ENCODE measurements at places on chromosomes 16 and 17.

GRCh38 chr17:11565591-11565990 is 32.7 kb upstream of the DNAH9 start:
- DNase-seq: no peak

- DNase-seq: no peak
These were observed at the start of gene FOXL1 for GRCh38 chr16:86578061-86578599. TSS of gene FOXL1 (plus strand) at chr16:86578549. CDS start at chr16:86578724, 175 bp downstream.

- DNase-seq: no peak
These were observed 19.0 kb downstream of the GPR179 start for GRCh38 chr17:38324772-38325171.

GRCh38 chr16:20969386-20969785 is 68.8 kb downstream of the LYRM1 start:
- no peak for DNase-seq

- no peak for DNase-seq
These were observed 190.3 kb downstream of the RBFOX3 start for GRCh38 chr17:79420318-79421243.

- DNase-seq: peak; percentile 23
These were observed 5.9 kb downstream of the CLEC19A start for GRCh38 chr16:19291475-19291874.

GRCh38 chr17:11651089-11651488 is 52.8 kb downstream of the DNAH9 start:
- no peak for DNase-seq

DNA sequence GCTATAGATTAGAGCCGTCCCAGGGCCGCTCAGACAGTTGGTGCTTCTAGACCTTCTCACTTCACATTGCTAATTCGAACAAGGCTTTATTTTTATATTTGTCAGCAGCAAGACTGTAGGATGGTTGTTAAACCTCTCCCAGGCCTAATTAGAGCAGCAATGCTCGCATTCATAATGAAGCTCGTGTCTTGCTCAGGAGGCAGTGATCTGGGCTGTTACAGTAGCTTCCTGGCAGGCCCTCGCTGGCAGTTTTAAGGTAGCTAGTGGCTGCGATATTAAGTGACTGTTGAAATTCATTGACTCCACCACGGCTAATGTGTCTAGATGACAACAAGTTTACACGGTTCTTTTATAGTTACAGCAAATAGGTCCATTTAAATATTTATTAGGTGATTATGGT is 23.2 kb upstream of the ANKFN1 start:
- no peak for DNase-seq

GRCh38 chr16:51031598-51031997 is 119.5 kb downstream of the SALL1 start:
- DNase-seq: no peak

DNA sequence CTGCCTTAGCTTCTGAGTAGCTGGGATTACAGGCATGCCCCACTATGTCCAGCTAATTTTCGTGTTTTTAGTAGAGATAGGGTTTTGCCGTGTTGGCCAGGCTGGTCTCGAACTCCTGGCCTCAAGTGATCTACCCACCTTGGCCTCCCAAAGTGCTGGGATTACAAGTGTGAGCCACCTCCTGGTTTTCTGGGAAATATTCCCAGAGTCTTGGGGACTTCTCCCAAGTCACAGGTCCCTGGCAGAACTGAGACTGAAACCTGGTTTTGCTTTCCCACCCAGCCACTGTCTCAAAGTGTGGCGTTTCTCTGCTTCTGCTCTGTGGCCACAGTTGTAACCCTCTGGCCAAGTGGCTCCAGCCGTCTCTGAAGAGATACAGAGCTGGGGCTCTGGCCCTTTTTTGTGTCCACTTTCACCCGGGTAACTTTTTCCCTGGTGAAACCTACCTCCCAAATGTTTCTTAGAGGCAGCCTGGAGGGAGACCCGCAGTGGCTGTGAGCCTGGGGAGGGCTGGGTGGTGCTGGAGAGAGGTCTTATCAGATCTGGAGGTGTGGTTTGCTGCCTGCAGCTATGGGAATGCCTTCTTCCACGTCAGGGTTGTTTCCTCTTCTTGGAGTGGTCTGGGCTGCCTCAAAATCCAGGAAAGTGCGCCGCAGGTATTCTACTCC is 5.1 kb downstream of the KSR1 start:
- DNase-seq: no peak

DNA sequence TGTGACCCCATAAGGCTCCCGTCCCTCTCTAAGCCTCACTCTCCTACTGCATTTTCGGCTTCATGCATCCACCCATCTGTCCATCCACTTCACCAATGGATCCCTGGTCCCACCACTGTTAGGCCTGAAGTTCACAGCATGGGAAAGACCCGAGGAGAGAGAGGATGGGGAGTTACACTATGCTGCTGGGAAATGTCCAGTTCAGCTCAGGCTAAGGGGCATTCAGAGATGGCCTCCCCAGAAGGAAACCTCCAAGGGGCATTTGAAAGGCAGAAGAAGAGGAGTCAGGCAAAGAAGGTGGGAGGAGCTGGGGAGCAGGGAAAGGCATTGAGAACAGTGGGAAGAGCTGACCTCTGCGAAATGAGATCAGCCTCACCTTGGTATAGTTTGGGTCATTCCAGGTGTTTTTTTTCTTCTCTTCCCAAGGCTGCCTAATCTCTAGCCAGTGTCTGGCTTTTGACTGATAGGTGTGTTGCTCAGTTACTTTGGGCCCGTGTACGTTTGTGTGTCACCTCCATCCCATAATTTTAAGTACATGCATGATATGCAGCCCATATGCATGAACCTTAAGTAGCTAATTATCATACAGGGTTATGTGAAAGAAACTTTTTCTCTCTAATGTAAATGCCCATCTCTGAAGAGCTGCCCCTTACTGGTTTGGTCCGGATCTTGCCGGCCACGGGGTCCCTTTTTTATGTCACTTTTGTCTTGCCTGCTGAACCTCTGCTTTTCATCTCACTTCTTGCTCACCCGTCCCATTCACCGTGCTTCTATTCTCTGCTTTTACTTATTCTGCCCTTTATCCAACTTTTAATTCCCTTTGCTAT is 11.6 kb upstream of the DRC7 start:
- no peak for DNase-seq

DNA sequence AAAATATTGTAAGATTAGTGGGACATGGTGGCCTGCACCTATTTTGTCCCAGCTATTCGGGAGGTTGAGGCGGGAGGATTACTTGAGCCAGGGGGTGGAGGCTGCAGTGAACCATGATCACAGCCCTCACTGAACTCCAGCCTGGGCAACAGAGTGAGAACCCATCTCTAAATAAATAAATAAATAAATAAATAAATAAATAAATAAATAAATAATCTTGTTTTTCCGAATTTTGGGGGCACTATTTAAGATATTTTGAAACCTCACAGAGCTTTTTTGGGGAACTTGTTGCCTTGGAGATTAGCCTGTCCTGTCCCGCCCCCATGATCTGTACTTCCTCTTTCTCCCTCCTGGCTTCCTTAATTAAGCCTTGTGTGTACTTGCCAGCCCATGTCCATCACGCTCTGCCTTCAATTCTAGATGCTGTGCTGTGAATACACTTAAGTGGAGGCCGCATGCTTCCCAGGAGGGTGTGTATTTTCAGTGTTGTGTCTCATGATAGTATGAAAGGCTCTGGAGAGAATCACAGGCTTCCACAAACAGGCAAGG is 4.4 kb downstream of the LGALS9 start:
- DNase-seq: peak; percentile 78

GRCh38 chr16:69514356-69514755 is 51.4 kb upstream of the NFAT5 start:
- peak; percentile 91 for DNase-seq

DNA sequence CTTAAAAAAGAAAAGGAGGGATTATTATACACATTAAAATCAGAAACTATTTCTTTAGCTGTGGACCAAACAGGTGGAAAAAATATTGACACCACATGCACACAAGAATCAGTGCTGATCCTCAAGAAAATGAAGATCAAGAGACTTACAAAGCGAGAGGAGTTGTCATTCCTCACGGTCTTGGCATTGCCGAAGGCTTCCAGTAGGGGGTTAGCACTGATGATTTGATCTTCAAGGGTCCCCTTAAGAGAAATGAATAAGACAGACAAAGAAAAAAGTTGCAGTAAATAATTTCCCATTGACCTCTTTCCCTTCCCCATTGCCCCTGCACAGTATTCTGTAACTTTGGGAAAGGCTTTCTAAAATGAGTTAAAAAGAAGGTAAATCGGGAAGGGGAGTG is 6.0 kb downstream of the MYH4 start:
- no peak for DNase-seq

- no peak for DNase-seq
These were observed 4.8 kb downstream of the B9D1 start for GRCh38 chr17:19357761-19358160.

DNA sequence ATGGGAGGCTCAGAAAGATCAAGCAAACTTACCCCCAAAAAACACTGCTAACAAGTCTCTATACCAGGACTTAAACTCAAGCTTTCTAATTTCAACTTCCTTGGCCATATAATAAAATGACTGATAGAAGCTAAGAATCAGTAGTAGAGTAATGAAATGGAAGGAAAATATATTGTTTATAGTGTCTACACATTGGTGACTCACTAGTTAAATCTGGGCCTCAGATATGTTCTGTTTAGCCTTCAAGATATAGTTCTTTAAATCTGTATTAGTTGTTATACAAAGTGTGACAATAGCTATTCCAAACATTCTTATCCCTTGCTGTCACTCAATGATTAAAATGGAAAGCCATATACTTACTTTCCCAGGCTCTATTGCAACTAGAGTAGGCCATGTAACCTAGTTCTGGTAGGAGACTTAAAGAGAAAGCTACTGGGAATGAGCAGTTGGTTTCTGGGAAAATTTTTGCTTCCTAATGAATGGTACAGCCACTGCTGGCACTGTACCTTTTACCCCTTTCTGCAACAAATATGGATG is 18.3 kb downstream of the SSH2 start:
- DNase-seq: no peak

DNA sequence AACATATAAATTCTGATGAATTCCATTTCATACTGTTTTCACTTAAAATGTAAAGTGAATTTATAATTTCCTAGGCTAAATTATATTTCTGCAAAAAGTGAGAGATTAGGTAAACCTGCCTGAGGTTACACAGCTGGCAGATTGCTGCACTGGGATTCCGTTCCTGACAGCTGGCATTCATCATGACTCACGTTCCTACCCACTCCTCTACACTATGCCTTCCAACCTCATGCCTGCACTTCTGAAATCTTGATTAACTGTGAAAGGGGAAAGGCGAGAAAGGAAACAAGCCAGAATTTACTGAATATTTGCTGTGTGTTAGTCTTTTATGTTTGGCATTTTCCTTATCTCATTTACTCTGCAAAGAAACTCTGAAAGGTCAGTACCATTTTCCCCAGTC is 73.3 kb upstream of the MON1B start:
- no peak for DNase-seq

GRCh38 chr16:15772579-15773293 is 84.1 kb downstream of the MYH11 start:
- DNase-seq: no peak

DNA sequence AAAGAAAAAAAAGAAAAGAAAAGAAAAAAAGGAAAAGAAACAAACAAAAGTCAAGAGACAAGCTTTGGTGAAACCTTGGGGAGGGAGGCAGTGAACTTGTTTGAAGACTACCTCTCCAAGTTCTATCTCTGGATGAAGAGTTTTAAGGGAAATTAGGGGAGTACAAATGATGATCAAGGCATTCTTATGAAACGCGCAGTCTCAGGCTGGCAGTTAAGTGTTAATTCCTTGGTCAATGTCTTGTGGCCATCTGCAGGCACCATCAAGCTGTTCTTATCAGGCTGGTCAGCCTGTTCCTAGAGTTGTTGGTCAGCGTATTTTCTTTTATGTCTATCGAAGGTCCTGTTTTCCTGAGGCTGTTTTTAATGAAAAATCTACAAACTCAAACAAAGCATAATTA is 8.2 kb upstream of the DRG2 start:
- DNase-seq: no peak

DNA sequence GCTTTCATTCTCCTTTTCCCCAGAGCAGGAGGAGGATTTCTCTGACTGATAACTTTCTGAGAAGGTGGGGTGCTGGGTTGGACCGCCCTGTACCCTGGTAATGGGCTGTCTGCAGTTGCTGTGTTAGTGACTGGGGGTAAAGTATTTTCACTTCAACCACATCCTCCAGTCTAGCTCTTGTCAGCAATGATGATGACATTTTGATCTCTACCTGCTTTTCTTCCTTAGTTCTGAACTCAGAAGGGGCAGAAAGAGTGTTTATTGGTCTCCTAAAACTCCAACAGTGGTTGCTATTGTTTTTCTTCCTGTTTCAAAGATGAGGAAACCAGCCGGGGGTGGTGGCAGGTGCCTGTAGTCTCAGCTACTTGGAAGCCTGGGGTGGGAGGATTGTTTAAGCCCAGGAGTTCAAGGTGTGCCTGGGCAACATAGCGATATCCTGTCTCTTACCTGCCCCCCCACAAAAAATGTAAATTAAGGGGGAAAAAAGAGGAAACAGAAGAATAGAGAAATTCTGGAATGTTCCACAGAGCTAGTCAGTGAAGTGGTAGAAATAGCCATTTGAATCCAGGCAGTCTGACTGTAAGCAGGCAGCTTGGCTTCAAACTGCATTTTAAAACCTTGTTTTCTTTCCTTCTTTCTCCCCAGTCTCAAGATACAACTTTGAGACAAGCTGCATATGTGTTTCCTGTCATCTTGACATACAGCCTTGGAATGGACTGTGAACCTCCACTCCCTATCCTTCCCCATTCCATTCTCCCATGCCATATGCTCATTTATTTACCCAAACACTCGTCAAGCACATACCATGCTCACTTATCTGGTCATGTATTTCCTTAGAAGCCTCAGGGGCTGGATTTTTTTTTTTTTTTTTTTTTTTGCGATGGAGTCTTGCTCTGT is 3.3 kb upstream of the N4BP1 start:
- DNase-seq: peak; percentile 57

- DNase-seq: peak; percentile 35
These were observed at the start of gene RIPOR1 for GRCh38 chr16:67528222-67528869. TSS of gene RIPOR1 (plus strand) at chr16:67528829. CDS start at chr16:67538447, 9,618 bp downstream.

DNA sequence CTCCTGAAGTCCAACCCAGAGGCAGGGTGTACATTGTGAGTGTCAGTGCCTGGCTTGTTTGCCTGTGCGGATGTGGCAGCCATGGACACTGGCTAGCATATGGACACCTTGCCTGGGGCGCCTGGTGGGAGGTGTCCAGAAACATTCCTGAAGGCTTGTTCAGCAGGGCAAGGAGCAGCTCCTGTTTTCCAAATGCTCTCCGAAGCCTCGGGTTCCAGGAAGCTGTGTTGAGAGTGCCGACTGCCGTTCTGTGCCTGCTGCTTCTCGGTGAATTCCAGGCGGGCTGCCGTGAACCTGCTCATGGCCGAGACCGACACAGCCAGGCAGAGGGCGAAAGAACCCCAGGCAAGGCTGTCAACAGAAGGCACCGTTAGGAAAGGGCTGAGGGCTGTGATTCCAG is 10.9 kb upstream of the DHRS7C start:
- DNase-seq: no peak

GRCh38 chr17:57810721-57811637 is 38.9 kb downstream of the MRPS23 start:
- peak; percentile 45 for DNase-seq

- no peak for DNase-seq
These were observed 376.1 kb upstream of the RBFOX1 start for GRCh38 chr16:6956511-6956910.
